Stimulated activated CD4-positive, alpha-beta T cell treated with anti-CD3 and anti-CD28 coated beads, Interleukin-1b, Interleukin-23, amount 100 ng/mL, for 1 hour (primary cell): ENCODE measurements at places on chromosomes 1 and 21.

DNA sequence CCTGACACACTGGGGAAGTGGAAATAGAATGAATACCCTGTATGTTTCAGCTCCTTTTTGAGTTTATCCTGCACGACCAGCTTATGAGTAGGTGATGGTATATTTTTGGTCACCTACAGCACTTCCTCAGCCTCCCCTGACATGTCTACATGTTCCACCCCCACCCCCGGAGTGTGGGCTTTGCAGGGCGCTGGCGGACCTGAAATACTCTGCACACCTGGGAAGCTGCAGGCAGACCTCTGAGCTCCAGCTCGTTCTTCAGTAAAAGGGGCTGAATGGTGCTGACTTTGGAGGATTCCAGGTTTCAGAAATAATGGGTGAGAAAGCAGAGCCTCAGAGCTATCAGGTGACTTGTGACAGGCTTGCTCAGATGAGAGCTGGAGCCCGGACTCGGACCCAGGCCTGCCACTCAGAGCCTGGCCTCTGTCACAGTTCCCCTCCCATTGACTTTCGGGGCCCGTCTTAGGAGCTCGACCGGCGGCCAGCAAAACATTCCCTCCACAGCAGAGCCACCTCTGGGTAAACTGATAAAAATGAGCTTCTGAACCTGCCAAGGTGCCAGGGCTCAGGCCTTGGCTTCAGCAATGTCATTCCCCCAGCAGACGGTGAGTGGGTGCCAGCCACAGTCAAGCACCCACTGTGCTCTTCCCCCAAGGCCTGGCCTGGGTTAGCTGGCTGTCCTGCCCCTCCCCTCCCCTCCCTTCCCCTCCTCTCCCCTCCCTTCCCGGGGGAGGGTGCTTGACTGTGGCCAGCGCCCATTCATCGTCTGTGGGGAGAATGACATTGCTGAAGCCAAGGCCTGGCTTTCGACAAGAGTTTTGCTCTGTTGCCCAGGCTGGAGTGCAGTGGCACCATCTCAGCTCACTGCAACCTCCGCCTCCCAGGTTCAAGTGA is 30.1 kb downstream of the DOP1B start:
- no peak for DNase-seq

DNA sequence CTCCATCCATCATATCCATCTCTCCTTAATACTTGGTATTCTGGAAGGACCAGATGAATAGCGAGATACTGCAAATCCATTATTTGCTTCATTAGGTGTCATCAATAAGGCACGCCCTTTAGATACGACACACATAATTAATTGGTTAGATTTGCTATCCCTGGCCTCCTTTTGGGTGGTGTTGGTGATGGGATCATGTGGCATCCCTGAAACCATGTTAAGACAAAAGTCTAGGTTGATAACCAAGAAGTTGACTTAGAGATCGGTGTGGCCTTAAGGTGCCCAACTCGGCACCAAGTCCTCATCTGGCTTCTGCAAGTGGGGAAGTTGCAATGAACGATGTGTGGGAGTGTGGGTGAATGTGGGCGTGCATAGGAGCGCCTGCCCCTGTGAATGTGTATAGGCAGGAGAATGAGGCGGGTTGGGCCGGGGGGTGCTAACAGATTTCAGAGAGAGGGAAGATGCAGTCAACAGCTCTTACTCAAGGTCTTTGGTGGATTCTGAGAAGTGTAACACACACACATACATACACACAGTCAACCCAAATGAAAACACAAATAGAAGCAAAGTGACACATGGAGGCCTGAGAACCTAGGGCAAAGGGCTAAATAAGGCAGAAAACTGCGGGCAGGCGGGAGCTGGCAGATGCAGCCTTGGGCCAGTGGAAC is 415.7 kb upstream of the ESRRG start:
- DNase-seq, result no peak

DNA sequence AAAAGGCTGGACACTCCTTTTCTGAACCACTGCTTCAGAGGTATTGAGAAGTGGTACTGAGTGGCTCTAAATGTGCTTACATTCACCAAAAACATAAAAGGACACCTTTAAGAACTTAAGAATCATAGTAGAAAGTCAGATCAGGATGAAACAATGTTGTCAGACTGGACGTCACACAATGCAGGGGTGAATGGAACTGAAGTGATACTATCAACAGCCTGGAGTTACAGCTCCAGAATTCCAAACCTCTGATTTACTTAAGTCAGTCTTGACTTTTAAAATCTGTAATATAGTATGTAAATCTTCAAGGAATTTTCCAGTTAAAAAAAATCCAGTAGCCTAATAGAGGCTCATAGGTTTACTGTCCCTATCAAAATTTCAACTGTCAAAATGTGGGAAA is 19.3 kb downstream of the ELK4 start:
- DNase-seq, result no peak

- DNase-seq, result no peak
Measured at GRCh38 chr1:24294716-24295371, 24.3 kb upstream of the GRHL3 start.

DNA sequence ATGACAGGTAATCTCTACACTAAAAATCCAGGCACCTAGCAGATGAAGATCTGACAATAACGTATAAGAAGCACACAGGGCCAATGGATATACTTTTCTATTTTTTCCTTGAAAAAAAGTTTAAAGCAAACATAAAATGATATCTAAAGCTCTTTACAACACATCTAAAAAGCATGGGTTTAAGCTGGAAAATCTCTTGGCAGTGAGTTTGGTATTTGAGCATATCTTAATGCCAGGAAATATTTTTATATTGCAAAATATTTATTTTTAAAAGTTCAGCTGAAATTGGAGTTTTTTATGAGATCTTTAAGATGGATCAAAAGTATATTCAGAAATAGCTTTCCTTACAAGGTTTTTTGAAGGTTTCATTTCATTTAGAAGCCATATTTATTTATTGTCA is 40.5 kb downstream of the SLC5A9 start:
- DNase-seq, result no peak

GRCh38 chr1:60510162-60510561 is 436.6 kb upstream of the C1orf87 start:
- DNase-seq, result no peak

DNA sequence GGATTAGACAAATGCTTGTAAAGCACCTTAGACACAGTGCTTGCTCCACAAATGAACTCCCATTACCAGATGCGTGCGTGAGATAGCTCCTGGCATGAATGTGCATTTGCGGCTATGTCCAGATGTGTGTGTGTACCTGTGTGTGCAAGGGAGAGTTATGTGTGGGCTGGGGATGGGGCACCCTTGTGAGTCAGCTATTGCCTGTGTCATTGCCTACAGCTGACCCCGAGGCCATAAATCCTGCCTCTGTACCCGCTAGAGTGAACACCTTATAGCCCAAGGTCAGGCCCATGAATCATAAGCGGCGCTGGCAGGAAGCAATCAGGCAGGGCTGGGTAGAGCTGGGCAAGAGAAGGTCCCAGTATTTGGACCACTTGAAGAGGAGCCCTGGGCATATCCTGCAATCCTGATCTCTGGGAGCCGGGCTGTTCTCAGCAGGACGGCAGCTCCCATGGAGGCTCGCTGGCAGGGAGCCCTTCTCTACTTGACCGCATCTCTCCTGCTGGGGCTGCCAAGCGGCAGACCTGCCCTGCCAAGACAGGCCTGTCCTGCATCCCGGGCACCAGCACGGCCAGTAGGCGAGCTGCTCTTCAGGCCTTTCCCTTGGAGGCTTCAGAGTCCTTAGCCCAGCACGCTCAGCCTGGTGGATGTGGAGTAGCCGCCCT is 86.4 kb downstream of the TMEM53 start:
- DNase-seq, result no peak

DNA sequence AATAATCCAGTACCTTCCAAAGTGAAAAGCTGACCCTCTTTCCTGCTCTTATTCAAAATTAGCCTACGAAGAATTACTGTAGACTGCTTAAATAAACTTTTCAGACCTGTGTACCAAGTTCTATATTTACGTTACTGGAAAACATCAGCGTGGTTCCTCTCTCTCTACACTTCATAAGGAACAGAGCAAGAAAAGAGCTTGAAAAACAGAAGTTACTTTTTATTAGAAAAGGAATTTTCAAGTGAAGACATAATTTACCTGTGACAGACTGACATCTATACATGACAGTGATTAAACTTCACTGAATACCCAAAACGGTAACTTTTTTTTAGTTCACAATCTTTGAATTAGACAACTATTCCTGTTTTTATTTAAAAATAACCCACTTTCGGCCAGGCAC is 2.7 kb downstream of the ENAH start:
- DNase-seq, result no peak

- no peak for DNase-seq
Measured at GRCh38 chr21:33908760-33909159, 6.8 kb downstream of the ATP5PO start.

- no peak for DNase-seq
Measured at GRCh38 chr1:160061369-160062229, 8.4 kb downstream of the KCNJ10 start.

GRCh38 chr1:210690236-210690635 is 361.5 kb downstream of the HHAT start:
- no peak for DNase-seq
